ENCODE measurements at places on chromosomes 6 and 20.

- DNase-seq = no peak
- H3K27ac ChIP-seq = peak overlapping the region; percentile 51
- H3K4me1 ChIP-seq = peaks cover 52% of the 10 kb centered on the region
- peaks cover 5% of the 10 kb centered on the region for H3K36me3 ChIP-seq
- no peak overlapping the region for H3K4me3 ChIP-seq
Observed at GRCh38 chr6:118525913-118526780, 21.9 kb upstream of the PLN start.

- DNase-seq = no peak
- H3K27me3 ChIP-seq = peaks cover 2% of the 10 kb centered on the region
- no peaks in the 10 kb centered on the region for H3K36me3 ChIP-seq
- H3K4me1 ChIP-seq = peaks cover 12% of the 10 kb centered on the region
Observed at GRCh38 chr6:148242180-148242579, 100.5 kb upstream of the SASH1 start.

- H3K4me1 ChIP-seq = no peaks in the 10 kb centered on the region
- no peaks in the 10 kb centered on the region for H3K27me3 ChIP-seq
- DNase-seq = no peak
- no peak overlapping the region for H3K4me3 ChIP-seq
- no peak overlapping the region for H3K27ac ChIP-seq
- no peaks in the 10 kb centered on the region for H3K36me3 ChIP-seq
Observed at GRCh38 chr20:10105046-10105445, 70.3 kb downstream of the ANKEF1 start.

DNA sequence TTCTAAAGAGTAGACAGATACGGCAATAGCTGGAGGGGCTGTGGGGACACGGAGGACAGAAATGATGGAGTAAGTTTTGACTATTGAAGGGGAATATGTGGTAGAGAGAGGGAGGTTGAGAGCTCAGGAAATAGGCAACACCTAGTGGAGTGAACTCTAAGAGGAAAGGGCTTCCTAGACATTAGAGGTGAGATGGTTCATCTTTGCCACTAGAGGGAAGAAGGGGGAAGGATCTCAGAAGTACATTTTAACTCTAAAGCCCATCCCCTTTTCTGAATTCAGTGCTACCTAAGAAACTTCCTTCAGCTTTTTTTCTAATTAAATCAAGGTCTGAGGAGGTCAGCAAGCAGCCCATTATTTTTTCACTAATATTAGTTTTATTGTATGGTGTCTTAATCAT is 689.4 kb upstream of the MAP3K7 start:
- H3K27me3 ChIP-seq = no peaks in the 10 kb centered on the region
- H3K4me1 ChIP-seq = no peaks in the 10 kb centered on the region
- H3K36me3 ChIP-seq = no peaks in the 10 kb centered on the region
- DNase-seq = no peak
- no peak overlapping the region for H3K4me3 ChIP-seq
- no peak overlapping the region for H3K27ac ChIP-seq

- DNase-seq = no peak
- peak overlapping the region; percentile 69 for H3K4me3 ChIP-seq
- peaks cover 24% of the 10 kb centered on the region for H3K4me1 ChIP-seq
- no peaks in the 10 kb centered on the region for H3K36me3 ChIP-seq
Observed at GRCh38 chr6:98832284-98833056, 1.9 kb upstream of the POU3F2 start.

Measured in psoas muscle (tissue), 8 donors.